Adrenal gland (tissue), 19 donors: ENCODE measurements at places on chromosomes 1 and 21. TPM values are rescaled to one million over a fixed set of nuclear protein-coding genes. Genes with fewer than 3 reads are reported as not detected.

AGT gene
- total RNA-seq, result 42.5 TPM

OPRD1 gene
- total RNA-seq, result not detected

ADGRB2 gene
- 2.2 TPM for total RNA-seq

GRCh38 chr21:29155118-29155932 lies 24.9 kb downstream of the MAP3K7CL start:
- H3K27me3 ChIP-seq, result no peaks in the 10 kb centered on the region
- no peak overlapping the region for H3K4me3 ChIP-seq
- H3K4me1 ChIP-seq, result peaks cover 6% of the 10 kb centered on the region
- H3K36me3 ChIP-seq, result no peaks in the 10 kb centered on the region
